ENCODE measurements at places on chromosomes 2 and 18.
A peak's percentile ranks its signal among the peaks of the same experiment; 100 is the strongest.

DNA sequence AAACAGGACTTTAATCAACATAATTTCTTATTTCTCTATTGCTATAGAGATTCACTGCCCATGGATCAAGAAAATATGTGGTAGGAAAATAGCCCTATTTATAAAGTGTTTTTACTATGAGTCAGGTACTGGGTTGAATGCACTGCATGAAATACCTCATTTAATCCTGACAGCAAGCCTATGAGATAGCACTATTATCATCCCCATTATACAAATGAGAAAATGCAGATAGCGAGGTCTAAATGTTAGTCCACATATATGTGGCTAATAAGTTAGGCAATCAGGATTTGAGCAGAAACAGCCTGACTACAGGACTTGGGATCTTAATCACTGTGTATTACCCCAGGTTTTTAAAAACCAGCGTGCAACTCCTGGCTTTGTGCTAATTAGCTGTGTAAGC is 8.5 kb upstream of the LYPD1 start:
- DNase-seq = peak; percentile 56

- DNase-seq = peak; percentile 67
Observed at GRCh38 chr2:232689152-232689910, 7.8 kb upstream of the GIGYF2 start.

- no peak for DNase-seq
Observed at GRCh38 chr18:50619861-50620275, 60.0 kb downstream of the MAPK4 start.

GRCh38 chr18:32707147-32707546 is 65.7 kb downstream of the KLHL14 start:
- no peak for DNase-seq

DNA sequence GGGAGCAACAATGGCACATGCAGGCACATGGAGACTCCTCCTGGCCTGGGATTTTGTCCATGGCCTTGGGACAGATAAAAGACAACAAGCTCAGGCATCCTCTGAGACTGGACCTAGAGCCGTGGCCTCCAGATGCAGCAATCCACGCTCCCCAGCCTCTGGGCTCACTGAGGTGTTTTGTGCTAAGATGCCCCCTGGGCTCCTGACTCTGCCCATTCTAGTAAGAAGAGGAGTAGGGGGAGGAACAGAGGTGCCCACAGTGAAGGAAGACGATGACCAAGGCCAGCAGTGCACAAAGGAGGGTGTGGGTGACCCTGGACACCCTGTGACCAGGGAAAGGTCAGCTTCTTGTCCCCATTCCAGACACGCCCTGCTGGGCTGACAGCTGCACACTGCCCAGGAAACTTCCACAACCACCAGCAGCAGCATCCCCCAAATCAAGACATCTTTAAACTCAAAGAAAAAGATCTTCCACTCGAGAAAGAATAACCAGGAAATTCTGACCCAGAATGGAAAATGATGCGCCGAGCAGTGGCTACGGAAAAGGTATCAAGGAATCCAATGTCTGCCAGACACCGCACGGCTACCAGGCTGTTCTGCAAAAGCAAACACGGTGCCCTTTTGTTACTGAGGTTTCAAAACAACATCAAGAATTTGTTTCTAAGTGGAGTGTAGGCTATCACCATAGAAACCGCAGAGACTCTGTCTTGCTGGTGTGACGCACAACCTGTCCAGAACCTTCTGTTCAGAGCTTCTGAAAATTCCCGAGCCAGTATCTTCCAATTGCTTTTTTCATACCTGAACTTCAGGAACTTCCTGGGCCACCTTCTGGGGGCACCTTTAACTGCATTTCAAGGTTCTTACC is 65.5 kb downstream of the ZNF516 start:
- no peak for DNase-seq

DNA sequence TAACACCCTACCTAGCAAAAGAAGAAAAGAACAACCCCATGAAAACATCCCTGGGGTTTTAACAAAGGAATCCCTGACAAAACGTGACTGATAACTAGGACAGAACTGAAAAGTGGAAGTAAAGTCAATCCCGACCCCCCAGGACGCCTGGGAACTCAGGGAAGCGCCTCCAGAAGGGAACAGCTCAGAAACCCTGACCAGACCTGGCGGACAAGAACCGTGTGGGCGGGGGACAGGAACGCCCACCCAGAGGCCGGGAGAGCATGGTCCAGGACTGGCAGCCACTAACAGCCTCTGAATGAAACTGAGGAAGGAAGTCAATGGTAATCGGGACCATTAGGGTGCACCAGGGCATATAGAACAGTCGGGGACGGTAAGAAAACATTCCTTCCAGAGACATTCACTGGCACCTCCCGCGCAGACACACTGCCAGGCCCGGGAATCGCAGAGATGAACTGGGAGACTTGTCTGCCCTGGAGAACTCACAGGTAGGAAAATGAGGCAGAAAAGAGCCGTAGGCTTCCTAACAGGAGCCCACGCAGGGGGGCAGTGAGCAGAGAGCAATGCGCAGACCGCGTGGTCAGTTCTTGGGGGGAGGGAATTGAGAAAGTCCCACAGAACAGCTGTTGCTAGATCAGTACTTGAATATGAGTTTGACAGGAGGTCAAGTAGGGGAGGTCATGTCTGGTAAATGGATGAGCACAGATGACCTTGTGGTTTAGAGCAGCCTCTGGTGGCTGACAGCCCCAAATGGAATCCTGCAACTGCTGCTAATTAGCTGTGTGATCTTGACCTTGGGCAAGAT is 1.3 kb upstream of the TBC1D8 start:
- DNase-seq = peak; percentile 75

GRCh38 chr2:85810371-85811179 is 56.8 kb downstream of the ATOH8 start:
- no peak for DNase-seq

DNA sequence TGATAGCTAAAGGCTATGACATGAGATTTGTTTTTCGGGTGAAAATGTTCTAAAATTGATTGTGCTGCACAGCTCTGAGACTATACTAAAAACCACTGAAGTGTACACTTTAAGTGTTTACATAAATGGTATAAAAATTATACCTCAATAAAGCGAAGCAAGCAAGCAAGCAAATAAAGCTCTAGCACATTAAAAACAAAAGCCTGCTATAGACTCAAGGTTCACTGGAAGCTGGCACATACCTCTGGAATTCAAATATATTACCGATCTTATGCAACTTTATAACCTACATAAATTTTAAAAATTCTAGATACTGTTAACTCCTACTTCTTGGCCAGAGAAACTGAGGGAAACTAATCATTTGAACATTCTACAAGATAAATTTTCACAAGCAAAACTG is 20.1 kb downstream of the PELI1 start:
- DNase-seq = no peak

DNA sequence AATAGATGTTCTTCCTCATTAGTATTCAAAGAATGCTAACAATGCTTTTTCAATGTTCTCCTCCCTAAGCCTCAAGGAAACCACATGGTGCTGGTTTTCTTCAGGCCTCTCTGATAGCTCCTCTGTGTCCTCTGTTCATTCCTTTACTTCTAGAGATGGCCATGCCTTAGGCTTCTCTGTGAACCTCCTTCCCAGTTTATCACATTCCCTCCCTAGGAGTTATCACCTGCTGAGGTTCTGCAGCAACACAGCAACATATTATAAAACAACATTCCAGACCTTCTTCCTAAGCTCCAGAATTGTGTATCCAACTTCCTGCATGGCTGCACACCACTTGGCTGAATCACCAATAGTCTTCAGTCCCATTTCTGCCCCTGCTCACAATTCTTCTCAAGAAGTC is 325.5 kb downstream of the IRS1 start:
- DNase-seq = peak; percentile 41

DNA sequence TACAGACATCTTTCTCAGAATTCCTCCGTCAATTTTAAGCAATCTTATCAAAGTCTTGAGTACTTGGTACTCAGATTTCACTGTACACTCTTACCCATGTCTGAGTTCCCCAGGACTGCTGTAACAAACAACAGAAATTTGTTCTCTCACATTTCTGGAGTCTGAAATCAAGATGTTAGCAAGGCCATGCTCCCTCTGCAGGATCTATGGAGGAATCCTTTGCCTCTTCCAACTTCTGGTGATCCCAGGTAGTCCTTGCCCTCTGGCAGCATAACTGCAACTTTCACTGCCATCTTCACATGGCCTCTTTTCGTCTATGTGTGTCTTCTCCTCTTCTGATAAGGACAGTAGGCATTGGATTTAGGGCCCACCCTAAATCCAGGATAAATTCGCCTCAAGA is 17.1 kb upstream of the CACNB4 start:
- no peak for DNase-seq

- DNase-seq = no peak
Observed at GRCh38 chr18:10365021-10365500, 89.4 kb upstream of the APCDD1 start.

GRCh38 chr18:73835656-73836364 is 311.8 kb downstream of the FBXO15 start:
- DNase-seq = peak; percentile 72

- peak; percentile 37 for DNase-seq
Observed at GRCh38 chr2:73284296-73285158, at the start of gene FBXO41. FBXO41 (minus strand) TSS chr2:73284478; CDS start chr2:73269630, 14,848 bp downstream.

DNA sequence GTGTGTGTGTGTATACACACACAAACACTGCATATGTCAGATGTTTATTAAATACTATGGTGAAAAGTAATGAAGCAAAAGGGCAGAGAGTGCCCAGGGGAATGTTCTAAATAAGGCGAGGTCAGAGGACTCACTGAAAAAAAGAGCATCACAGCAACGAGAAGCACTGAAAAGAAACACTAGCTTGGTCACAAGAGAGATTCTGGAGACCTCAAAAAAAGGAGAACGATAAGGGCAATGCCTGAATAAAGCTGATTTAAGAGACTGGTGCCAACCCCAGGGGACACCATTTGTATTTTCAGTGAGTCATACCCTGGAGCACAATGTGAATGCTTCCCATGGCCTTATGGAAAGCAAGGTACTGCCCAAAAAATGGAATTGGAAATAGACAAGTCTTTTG is 14.5 kb downstream of the SLC40A1 start:
- no peak for DNase-seq

DNA sequence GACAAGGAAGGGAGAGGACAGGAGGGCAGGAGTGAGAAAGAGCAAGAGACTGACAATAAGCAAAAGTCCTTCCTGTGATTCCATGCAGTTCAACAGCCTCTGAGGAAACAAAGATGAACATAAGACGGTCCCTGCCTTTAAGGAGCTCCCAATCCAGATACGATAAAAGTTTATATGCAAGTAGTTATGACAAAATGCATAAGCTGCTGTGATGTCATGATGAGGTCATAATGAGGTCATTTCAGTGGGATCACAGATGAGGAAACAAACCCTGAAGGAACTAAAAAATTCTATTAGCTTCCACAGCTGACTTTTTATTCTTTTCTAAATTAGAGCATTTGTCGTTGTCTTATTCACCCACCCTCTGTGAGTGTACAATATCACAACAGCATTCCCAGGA is 458.5 kb upstream of the ACVR2A start:
- DNase-seq = no peak

GRCh38 chr2:37552339-37552738 is 119.1 kb downstream of the CDC42EP3 start:
- DNase-seq = no peak

DNA sequence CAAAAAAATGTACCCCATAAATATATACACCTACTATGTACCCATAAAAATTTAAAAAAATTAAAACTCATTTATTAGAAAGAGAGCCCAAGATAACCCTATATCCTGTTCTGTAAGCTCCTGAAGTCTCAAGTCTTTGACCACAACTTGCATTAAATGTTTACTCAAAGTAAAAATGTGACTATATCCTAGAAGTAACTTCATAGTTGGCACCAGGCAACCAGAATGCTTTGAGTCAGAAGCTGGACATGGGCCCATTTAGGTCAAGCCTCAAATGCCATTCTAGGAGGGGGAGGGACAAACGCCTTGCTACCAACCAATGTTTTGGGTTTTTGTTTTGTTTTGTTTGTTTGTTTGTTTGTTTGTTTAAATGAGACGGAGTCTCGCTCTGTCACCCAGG is 9.3 kb upstream of the TBC1D8 start:
- peak; percentile 74 for DNase-seq

- DNase-seq = no peak
Observed at GRCh38 chr18:26003356-26003755, 87.1 kb downstream of the SS18 start.

DNA sequence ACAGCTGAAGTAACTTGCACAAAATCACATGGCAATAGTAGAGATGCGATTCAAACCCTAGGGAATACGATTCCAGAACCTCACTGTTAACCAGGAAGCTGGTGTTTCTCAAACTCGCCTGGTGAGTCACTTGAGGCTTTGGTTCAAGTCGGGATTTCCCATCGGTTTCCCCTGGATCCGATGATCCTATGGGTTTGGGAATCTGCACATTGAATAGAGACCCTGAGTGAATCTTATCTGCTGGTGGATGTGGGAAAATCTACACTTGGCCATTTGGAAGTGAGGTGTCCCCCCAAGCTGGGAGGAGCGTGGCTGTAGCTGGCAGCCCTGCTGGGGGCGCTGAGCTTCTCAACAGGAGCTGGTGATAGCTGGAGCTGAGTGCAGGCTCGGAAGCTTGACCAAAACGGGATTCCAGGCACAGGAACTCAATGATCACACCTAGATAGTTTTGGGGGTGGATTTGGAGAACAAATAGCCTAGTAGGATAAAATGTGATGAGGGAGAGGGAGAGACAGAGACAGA is 135.4 kb downstream of the PRKCE start:
- no peak for DNase-seq

- peak; percentile 29 for DNase-seq
Observed at GRCh38 chr2:39666491-39667101, 879 bp downstream of the TMEM178A start.
